ENCODE measurements at places on chromosomes 7 and 10.

GRCh38 chr10:51699145-51699474 is 285 bp downstream of the CSTF2T start:
- no peak for DNase-seq

- peak; percentile 22 for DNase-seq
Observed at GRCh38 chr10:75234683-75235374, 928 bp downstream of the COMTD1 start.

DNA sequence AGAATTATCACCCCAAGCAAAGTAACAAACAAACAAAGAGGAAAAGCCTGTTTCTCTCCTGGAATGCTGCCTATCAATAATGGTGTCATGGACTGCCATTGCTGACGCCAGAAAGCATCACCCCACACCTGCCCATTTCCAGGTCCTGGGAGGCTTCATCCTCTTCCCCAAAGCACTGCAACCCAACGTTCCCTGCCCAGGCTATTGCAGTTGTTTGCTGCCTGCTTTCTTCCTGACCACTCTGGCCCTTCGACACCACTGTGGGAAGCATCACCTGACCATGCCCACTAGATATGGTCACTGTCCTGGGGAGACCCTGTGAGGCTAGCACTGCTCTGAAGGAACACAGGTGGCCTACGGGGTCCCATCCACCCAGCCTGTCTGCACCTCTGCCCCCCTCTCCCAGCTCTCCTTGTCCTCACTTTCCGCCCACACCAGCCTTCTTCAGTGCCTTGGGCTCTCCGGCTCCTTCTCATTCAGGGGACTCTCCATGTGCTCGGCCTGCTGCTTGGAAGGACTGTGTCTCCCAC is 439.6 kb downstream of the GLRX3 start:
- DNase-seq, result no peak

GRCh38 chr10:86642021-86642420 is 12.3 kb upstream of the OPN4 start:
- DNase-seq, result no peak

- DNase-seq, result no peak
Observed at GRCh38 chr10:117860823-117861222, 185.9 kb downstream of the RAB11FIP2 start.

DNA sequence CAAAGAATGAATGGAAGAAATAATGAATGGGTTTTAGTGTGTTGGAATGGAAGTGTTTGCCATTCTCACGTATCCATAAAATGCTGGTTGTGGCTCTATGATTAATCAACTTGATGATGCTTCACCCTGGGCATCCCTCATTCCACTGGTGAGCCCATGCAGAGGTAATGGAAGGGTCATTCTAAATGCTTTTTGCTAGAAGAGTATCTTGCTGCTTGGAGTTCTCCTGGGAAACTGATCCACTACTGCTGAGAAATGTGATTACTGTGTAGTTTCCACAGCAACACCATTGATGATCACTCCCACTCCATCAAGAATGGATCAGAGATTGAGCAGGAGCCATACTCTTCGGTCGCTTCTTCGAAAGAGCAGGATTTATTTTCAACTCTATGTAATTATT is 101.6 kb downstream of the ARL5B start:
- DNase-seq, result no peak

DNA sequence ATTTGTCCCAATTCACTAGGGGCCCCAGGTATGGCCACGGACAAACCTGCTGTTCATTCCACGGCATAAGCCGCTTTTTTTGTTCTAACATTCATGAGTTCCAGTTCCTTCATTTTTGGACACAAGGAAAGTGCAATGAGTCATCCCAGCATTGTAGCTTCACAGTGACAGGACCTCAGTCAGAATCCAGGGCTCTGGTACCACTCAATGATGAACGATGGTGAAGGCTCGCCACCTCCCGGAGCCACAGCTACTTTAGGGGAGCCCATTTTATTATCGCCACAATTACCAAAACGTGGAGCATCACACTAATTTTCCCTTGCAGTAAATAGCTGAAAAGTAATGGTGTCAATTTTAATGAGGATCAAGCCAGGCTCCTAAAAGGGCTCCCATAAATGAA is 62.9 kb downstream of the FGFR2 start:
- no peak for DNase-seq

GRCh38 chr10:21372651-21373410 is 152.7 kb downstream of the SKIDA1 start:
- DNase-seq, result peak; percentile 8

DNA sequence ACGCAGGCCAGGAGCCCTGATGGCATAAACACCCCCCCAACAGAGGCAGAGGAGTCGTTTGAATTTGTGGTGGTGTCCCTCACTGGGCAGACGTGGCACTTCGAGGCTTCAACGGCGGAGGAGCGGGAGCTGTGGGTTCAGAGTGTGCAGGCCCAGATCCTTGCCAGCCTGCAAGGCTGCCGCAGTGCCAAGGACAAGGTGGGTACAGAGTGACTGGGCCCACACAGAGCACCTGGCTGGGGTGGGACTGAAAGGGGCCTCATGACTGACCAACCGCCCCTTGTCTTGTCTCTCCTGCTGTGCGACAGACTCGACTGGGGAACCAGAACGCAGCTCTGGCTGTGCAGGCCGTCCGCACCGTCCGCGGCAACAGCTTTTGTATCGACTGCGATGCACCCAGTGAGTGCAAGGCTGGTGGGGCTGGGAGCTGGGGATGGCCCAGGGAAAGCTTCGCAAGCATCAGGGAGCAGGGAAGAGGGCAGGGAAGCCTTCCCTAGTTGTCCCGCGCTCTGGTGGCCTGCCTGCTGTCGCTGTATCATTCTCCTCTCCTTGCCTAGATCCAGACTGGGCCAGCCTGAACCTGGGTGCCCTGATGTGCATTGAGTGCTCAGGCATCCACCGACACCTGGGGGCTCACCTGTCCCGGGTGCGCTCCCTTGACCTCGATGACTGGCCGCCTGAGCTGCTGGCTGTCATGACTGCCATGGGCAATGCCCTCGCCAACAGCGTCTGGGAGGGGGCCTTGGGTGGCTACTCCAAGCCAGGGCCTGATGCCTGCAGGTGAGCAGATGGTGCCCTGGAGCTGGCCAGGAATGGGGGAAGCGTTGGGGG is 25.4 kb downstream of the GBX1 start:
- DNase-seq, result no peak

- DNase-seq, result no peak
Observed at GRCh38 chr7:153010416-153010815, 250.9 kb downstream of the ACTR3B start.

All from stimulated activated CD4-positive, alpha-beta T cell treated with anti-CD3 and anti-CD28 coated beads, Interleukin-2, amount 100 ng/mL, for 48 hours (primary cell).